ENCODE measurements at places on chromosomes 12 and 14. TPM values are rescaled to one million over a fixed set of nuclear protein-coding genes. Genes with fewer than 3 reads are reported as not detected.
A peak's percentile ranks its signal among the peaks of the same experiment; 100 is the strongest.

Gene SLC39A9
- 54.5 TPM for total RNA-seq

Gene PTPN21
- 0.10 TPM for total RNA-seq

Gene TAS2R46
- total RNA-seq = 0.60 TPM

DNA sequence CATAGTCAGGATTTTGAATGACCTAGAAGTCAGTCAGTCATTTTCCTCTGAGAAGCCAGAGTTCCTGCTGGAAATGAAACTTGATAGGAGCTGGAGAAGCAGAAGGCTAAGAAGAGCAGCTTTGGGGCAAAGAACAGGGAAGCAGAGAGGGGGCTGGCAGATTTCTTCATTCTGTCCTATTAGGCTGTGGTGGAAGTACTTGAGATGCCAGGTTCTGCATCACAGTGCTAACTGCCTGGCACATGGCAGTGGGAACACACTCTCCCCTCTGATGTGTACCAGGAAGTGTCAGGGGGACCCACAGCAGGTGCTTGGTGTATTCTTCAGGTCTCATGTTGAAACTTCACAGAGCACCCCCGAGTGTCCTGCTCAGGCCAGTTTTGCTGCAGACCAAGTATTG is 61.0 kb downstream of the SUSD6 start:
- no peak for DNase-seq

DNA sequence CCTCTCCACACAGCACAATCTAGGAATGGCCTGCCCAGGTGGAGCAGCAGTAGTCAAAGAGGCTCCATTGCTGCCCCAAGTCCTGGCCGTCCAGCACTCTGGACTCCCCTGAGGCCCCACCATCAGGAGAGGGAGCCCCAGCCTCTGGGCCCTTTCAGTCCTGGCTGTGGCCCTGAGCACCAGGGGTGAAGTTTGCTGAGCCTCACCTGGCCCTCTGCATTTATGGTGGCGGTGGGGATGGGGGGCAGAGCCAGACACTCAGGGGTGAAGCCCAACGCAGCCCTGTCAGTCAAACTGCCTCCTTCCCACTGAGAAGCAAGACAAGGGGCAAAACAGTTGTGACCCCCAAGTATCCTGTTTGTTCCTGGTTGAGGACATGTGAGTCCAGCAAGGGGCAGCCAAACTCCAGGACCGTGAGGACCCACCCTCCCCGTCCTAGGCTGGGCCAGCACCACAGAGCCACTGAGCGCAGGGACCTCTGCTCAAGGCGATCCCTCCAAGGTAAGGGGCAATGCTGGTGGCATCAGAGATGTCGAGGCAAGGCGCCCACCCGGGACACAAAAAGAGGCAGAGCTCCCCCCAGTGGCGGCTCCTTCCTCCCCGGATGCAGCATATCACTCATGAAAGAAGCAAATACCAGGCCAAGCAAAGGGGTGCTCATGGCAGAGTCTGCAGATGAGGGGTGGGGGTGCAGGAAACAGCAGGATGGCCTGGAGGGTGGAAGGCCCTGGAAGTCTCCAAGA is 4.8 kb upstream of the AMN start:
- DNase-seq = peak; percentile 64

DNA sequence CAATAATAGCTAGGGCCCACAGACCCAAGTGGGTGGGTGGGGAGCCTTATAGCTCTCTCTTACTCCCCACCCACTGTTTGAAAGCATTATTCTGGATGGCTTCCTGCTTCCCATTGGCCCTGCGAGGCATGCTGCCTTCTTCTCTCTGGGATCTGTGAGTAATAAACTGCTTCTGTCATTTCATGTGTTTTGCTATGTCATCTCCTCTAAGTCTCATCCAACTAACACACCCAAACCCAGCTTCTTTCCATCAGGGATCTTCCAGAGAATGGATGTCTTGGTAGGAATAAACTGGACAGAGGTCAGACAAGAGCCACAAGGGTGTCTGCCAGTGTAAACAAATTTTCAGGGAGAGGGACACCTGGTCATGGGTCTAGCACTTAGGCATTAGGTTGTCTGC is 66.4 kb upstream of the BDKRB2 start:
- no peak for DNase-seq

DNA sequence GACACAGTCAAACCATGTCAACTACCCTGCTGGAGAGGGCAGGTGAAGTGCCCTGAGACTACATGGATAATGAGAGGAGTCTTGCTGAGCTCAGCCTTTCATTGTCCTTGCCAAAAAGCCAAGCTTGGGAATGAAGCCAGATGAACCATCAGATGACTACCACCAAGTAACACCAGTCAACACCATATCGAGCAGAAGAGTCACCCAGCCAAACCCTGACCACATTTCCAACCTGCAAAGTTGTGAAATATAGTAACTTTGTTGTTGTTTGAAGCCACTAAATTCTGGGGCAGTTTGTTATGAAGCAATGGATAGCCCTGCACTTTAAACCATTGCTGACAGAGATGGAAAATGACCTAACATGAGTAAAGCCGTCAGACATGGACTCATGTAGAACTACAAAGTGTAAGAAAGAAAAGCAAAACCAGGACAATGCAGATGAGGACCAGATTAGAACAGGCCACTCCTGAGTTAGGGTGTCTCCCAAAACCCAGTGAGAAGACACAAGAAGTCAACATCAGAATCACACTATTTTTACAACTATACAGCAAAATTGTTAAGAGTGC is 12.5 kb upstream of the CRADD start:
- no peak for DNase-seq

GRCh38 chr12:99455350-99456035 is 192.1 kb upstream of the GARIN6 start:
- DNase-seq = no peak

DNA sequence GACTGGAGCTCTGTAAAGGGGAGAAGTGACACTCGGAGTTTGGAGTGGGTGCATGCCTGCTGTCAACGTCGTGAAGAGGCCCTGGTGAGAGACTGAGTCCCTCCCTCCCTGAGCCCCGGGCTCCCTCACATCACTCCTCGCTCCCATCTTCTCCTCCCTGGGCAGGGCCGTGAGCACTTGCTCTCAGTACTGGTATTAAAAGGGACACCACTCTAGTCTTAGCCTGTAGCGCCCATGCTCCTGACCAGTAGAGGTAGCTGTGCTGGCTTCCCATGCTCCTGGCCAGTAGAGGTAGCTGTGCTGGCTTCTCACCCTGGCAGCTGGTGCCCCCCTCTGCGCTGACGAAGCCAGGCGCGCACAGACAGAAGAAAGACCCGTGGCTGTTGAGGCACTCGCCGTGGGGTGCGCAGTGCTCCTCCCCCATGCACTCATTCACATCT is 14.7 kb downstream of the ISCA2 start:
- no peak for DNase-seq

DNA sequence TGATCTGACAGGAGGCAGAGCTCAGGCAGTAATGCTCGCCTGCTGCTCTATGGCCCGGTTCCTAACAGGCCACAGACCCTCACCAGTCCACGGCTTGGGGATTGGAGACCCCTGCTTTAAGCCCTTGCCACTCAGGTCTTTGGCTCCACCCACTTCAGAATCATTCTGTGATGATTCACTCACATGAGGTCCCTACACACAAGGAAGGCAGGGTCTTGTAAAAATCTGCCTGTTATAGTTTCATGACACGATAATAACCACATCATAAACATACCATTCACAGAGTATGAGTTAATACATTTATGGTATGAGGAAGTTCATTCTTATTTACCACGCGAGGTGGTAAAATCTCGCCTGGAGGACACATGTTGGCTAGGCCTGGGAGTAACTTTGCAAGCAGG is 29.0 kb upstream of the MAX start:
- no peak for DNase-seq

Data from activated B cell treated with CpG ODN at 0.5 μM for 24 hours (primary cell).